ENCODE measurements at places on chromosomes 1 and 21.

DNA sequence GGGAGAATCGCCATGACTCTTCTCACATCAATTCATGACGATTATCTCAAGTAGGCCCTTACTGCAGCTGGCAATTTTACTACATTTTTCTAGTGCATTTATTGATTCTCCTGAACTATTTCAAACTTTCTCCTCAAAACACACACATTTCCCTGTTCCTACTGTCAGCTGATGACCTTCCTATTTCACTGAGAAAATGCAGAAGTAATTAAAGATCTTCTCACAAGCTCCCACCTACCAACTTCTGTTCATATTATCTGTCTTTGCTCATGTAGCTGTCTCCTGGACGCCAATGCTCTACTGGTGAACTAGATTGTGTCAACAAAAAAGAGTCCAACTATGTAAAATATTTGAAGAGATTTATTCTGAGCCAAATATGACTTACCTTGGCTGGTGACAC lies 36.4 kb upstream of the FASLG start:
- H3K36me3 ChIP-seq, result no peaks in the 10 kb centered on the region
- no peak overlapping the region for H3K4me3 ChIP-seq
- no peaks in the 10 kb centered on the region for H3K27me3 ChIP-seq
- DNase-seq, result no peak
- no peak overlapping the region for H3K27ac ChIP-seq

DNA sequence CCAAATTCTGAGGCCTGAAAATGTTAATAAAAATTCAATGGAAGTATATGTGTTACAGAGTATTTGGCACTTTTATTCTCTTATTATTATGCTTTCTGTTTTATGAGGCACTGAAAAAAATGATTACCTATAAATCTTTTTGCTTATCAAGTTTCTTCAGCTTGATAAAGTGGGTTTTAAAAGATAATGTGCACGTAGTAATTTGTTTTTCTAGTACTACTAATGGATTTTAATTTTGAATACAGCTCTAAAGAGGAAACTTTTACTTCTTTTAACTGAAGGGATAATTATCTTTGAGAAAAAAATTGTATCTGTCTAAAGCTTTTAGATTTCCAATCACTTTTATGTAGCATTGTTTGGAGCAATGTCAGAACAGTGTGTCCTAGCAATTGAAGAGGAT lies 211.4 kb upstream of the L1TD1 start:
- H3K36me3 ChIP-seq, result no peaks in the 10 kb centered on the region
- H3K4me3 ChIP-seq, result no peak overlapping the region
- H3K4me1 ChIP-seq, result no peaks in the 10 kb centered on the region
- DNase-seq, result no peak

DNA sequence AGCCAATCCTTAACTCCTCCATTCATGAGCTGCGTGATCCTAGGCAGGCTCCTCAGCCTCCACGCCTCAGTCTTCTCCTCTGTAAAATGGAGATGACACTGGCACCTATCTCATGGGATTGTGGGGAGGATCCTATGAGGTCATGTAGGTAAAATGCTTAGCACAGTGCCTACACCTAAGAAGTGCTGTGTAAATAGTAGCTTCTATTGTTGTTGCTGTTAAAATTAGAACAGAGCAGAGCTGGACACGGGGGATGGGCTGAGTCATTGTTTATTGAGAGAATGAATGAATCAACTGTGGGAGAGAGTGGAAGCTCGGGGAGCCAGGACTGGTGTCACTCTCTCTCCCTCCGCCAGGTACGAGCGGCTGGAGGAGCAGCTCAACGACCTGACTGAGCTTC lies 43.0 kb downstream of the TMCC2 start:
- DNase-seq, result no peak
- H3K27ac ChIP-seq, result no peak overlapping the region
- H3K36me3 ChIP-seq, result no peaks in the 10 kb centered on the region

DNA sequence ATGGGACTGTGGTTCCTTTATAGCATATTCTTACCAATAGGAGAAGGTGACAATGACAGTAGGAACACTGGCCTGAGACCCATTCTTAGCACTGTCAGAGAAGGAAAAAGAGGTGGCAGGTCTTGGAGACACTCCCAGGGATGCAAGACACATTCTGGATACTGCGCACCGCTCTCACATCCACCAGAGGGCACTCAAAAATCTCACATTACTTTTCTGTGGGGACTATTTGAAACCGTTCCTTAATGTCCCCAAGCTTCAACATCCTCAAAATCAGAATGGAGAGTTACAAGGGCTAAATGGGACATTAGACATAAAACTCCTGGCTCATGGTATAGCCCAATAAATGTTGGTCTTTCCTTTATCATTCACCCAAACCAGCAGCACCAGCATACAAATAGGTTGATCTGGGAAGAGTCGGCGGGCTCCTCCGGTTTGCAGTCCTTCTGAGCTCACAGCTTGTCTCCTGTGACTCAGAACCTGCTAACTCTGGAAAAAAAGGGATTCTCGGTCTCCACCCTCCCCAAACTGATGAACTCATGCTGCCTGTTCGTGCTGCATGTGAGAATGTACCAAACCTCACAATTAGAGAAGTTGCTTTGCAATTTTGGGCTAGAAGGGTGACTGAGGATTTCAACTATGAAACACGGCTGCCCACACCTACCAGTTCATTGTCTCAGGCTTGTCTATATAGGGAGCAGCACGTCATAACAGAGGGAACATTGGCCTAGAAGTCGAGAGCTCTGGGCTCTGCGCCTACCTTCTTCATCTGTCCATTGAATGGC lies 40.2 kb downstream of the IL12RB2 start:
- DNase-seq, result peak; percentile 34
- H3K27me3 ChIP-seq, result no peaks in the 10 kb centered on the region
- no peak overlapping the region for H3K27ac ChIP-seq
- no peaks in the 10 kb centered on the region for H3K36me3 ChIP-seq
- no peaks in the 10 kb centered on the region for H3K4me1 ChIP-seq
- no peak overlapping the region for H3K4me3 ChIP-seq

- DNase-seq, result peak; percentile 58
- no peaks in the 10 kb centered on the region for H3K27me3 ChIP-seq
- H3K36me3 ChIP-seq, result no peaks in the 10 kb centered on the region
- peaks cover 15% of the 10 kb centered on the region for H3K4me1 ChIP-seq
These were observed 9.3 kb downstream of the ARL8A start for GRCh38 chr1:202135221-202135721.

DNA sequence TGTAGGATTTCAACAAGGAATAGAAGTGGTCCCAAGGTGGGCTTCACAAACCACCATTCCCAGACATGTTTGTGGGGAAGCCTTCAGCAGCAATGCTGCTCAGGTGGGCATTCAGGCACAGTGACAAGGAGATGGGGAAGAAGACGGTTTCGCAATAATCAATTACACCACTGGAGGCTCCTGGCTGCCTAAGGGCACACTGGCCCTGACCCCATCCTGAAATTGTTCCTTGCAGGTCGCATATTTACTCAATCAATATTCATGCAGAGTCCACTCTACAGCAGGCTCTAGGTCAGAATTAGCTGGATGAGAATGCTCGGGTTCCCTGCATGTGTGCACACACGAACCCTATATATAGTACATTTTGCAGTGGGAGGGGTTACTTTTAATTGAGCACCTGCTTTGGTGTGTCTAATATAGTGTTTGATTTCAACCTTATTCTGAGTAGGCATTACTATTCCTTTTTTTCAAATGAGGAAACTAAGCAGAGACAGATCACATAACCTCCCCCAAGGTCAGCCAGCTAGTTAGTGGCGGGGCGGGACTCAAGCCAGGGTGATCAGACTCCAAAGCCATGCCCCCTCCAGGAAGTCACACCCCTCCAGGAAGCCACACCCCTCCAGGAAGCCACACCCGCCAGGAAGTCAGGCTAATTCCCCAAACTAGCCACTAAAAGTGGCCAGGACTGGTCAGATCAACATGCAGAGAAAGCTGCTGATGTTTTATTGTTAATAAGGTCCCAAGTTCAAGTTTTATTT lies 106.5 kb downstream of the HLCS start:
- no peaks in the 10 kb centered on the region for H3K4me1 ChIP-seq
- no peaks in the 10 kb centered on the region for H3K27me3 ChIP-seq
- no peak for DNase-seq
- H3K27ac ChIP-seq, result no peak overlapping the region
- H3K4me3 ChIP-seq, result no peak overlapping the region
- no peaks in the 10 kb centered on the region for H3K36me3 ChIP-seq

GRCh38 chr1:5686195-5686594 lies 306.0 kb downstream of the NPHP4 start:
- no peaks in the 10 kb centered on the region for H3K36me3 ChIP-seq
- H3K27ac ChIP-seq, result no peak overlapping the region
- no peaks in the 10 kb centered on the region for H3K27me3 ChIP-seq
- DNase-seq, result no peak
- H3K4me1 ChIP-seq, result peaks cover 12% of the 10 kb centered on the region

GRCh38 chr1:207071426-207071825 lies 17.2 kb upstream of the C4BPB start:
- DNase-seq, result no peak
- no peaks in the 10 kb centered on the region for H3K4me1 ChIP-seq
- no peak overlapping the region for H3K4me3 ChIP-seq
- H3K36me3 ChIP-seq, result no peaks in the 10 kb centered on the region
- H3K27me3 ChIP-seq, result no peaks in the 10 kb centered on the region
- H3K27ac ChIP-seq, result no peak overlapping the region

GRCh38 chr1:7344299-7344698 lies 426.8 kb upstream of the VAMP3 start:
- DNase-seq, result no peak
- no peaks in the 10 kb centered on the region for H3K4me1 ChIP-seq
- H3K27me3 ChIP-seq, result no peaks in the 10 kb centered on the region
- H3K27ac ChIP-seq, result no peak overlapping the region
